ENCODE measurements at places on chromosomes 6 and 20.

DNA sequence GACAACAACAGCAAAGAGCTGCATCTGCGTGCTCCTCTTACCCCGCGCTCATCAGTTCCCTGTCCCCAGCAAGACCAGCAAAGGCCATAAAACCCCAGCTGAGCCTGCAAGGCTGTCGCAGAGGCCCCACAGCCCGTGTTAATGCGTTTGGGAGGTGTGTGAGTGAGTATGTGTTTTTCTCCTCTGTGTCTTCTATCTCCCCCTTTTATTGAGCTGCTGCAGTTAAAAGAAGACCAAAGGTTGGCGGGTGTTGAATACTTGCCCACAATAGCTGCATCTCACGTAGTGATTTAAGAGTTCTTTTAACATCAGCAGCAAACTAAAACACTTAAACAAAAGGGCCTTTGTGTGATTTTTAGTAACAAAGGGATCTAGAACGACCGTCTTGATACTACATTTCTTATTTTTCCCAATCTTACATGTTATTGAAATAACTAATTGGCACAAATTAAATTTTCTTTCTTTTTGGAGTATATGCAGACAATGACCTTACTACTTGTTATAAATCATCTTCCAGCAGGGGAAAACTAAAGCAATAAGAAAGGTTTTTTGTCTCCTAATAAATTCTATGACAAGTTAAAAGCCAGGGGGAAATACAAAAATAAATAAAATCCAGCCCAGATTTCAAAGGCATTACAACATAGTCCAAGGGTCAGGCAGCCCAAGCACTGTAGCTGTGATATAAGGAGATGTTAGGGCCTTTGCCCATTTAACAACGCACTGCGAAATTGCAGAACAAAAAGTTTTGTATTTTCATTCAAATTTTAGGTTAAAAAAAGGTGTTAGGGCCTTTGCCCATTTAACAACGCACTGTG is 27.2 kb upstream of the CNKSR3 start:
- DNase-seq = no peak

DNA sequence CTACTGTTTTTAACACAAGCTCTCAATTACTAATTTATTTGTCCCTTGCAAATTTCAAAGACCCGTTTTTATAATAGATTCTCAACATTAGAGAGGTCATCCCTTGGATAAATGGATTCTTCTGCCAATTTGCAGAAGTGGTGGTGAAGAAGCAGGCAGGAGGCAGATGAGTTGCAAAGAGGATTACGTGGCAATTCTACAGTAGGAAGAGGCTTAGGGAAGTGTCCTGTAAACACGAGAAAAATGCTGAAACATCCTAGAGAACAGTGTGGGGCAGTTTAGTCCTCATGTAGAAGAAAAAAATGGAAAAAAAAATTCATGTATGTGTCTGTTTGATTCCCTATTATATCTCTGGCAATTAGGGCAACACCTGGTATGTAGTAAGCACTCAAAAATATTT is 87.6 kb downstream of the BMP2 start:
- DNase-seq = no peak

DNA sequence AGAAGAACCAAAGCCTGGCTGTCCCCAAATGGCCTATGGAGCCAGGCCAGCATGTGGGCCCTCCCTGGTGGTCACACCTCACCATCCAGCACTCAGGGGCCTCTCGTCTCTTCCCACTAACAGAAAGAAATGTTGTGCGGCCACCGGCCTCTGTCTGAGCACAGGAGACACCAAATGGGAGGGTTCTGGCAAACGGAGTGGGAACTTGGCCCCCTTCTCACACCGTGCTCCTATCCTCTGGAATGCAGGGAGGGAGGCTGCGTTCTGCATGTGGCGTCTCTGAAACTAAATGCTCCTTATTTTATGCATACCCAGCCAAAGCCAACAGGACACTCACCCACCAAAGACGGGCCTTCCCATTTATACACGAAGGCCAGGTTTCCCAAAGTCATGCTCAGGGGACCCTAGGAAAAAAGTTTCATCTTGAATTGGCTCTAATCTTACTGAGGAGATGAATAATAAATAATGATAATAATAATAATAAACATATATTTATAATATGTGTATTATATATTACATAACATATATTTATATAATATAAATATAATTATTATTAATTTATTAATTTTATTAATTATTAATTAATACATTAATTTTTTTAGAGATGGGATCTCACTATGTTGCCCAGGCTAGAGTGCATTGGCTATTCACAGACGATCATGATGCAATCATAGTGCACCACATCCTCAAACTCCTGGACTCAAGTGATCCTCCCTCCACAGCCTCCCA is 102.4 kb downstream of the FOXF2 start:
- no peak for DNase-seq

DNA sequence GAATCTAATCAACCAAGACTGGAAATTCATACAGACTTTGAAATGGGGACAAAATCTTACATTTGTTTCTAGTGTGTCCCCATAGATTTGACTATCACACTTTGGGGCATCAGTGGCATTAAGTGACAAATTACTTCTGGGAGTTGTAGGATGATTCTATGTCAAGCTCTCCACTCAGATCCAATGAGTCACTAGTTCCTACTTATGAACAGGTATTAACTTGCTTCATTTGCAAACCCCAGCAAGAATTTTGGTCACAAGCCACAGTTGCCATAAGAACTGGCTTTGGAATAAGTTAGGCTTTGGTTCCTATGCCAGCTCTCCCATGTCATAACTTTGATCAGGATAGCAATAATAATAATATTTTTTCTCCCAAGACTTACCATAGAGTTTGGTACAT is 77.6 kb upstream of the PTPRK start:
- no peak for DNase-seq

GRCh38 chr20:10177326-10177725 is 41.3 kb upstream of the SNAP25 start:
- DNase-seq = no peak

- no peak for DNase-seq
Observed at GRCh38 chr6:140542863-140543262, 1168.4 kb upstream of the CITED2 start.

- DNase-seq = no peak
Observed at GRCh38 chr6:107532706-107533105, 42.8 kb downstream of the SOBP start.

DNA sequence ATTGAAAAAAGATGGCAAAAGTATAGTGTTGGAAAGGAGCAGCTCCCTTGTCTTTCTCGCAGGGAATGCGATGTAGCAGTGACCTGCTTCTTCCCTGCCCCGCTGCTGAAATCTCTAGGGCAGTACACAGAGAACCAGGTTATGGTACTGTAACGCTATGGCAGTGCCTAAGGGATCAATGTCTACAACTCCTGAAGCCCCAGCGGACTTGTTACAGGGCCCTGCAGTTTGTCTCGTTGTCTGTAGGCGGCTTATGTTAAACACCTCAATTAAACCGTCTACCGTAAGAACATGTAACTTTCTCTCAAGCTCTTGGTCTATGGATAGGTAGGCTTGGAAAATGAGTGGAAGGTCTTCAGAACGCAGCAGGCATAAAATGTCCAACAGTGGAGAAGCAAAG is 44.8 kb upstream of the SLC17A4 start:
- DNase-seq = no peak

GRCh38 chr6:111781041-111781708 is 92.1 kb downstream of the FYN start:
- DNase-seq = no peak

- DNase-seq = no peak
Observed at GRCh38 chr6:159440349-159440748, 252.7 kb downstream of the SOD2 start.

GRCh38 chr20:63507083-63507743 is 8.3 kb upstream of the EEF1A2 start:
- no peak for DNase-seq

- DNase-seq = no peak
Observed at GRCh38 chr6:138622967-138623366, 123.7 kb upstream of the NHSL1 start.

DNA sequence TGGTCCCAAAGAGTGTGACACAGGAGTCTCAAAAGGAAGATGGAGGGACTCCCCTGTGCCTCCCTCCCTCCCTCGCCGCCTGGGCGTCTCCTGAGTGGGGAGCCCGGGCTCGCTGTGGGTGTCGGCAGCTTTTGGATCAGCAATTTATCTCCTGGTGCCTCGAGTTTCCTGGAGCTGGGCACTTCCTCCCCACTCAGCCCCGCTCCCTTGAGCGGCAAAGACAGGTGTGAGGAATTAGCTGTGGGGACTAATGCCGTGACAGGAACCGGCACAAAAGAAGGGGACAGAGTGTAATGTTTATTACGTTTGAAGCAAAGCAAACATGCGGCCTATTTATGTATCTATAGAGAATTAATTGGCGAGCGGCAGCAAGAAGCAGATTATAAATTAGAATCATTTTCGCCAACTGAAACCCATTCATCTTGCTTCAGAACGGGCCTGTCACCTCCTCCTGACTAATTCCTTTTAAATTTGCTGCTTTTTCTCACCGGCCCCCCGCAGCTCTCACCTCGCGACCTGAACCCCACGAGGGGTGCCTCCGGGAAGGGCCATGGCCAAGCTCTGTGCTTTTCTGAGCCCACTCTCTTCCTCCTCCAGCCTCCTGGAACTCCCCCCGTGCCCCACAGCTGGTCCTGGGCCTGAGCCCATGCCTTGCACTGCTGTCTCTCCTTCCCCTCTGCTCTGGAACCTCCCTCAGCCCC is 8.8 kb upstream of the CDH22 start:
- no peak for DNase-seq

DNA sequence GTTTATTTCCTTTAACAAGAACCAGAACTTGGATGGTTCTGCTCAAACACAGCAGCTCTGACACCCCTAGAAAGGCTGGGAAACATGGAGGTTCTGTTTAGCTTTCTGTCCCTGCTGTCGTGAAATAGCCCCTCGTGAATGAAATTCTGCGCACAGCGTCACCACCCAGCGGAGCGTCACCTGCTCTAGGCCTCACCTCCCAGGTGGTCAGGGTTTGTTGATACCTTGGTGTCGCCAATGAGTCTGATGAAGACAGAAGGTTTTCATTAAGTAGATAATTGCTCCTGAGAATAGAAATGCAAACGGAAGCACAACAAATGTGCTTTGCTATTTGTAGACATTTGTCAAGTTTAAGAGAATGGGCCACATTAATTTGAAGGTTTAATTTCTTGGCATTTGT is 135.1 kb downstream of the EDN3 start:
- DNase-seq = no peak

GRCh38 chr6:117169064-117169665 is 96.2 kb upstream of the VGLL2 start:
- no peak for DNase-seq

- no peak for DNase-seq
Observed at GRCh38 chr6:4723383-4723782, 52.8 kb upstream of the CDYL start.

- no peak for DNase-seq
Observed at GRCh38 chr6:14709066-14709670, 536.7 kb upstream of the JARID2 start.

DNA sequence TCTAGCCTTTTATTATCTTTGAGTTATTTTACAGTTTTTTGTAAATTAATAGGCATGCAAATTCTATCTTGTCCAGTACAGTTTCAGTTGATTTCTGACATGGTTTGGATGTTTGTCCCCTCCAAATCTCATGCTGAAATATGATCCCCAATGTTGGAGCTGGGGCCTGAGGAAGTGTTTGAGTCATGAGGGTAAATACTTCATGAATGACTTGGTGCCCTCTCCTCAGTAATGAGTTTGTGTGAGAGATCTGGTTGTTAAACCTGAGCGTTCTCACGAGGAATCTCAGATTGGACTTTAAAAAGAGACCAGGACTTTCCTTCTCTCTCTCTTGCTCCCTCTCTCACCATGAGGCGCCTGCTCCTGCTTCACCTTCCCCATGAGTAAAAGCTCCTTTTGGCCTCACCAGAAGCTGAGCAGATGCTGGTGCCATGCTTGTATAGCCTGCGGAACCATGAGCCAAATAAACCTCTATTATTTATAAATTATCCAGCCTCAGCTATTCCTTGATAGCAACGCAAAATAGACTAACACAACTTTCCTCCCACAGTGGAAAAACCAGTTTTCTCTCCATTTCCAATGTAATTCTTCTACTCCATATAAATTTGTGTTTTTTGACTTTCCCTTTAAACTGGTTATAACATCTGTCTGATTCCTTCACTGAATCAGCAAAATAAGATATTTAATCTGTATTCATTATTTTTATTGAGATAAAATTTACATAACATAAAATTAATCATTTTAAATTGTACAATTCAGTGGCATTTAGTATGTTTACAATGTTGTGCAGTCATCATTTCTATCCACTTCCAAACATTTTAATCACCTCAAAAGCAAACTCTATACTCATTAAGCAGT is 78.7 kb upstream of the PRSS16 start:
- DNase-seq = no peak

- no peak for DNase-seq
Observed at GRCh38 chr20:50460115-50460607, 50.0 kb upstream of the PTPN1 start.

Data from effector memory CD8-positive, alpha-beta T cell (primary cell).